Muscle of back (tissue), 13 donors: ENCODE measurements at places on chromosomes 16 and 17.

DNA sequence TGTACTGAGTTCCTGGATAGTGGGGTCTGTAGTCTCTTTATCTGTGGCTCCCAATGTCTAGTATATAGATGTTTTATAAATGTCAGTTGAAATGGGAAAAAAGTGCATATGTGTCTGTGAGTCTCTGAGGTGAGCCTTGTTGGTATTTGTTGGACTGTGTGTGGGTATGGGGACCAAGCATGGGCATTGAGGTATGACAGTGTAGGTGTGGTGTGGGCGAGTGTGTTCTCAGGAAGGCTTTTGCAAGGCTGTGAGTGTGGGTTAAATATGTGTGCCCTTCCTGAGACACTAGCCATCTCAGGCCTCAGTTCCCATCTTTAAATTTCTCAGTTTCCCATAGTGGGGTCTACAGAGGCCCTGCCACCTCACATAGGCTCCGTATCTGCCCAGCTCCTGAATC, 440.2 kb upstream of the CCL2 start:
- no peak for DNase-seq

DNA sequence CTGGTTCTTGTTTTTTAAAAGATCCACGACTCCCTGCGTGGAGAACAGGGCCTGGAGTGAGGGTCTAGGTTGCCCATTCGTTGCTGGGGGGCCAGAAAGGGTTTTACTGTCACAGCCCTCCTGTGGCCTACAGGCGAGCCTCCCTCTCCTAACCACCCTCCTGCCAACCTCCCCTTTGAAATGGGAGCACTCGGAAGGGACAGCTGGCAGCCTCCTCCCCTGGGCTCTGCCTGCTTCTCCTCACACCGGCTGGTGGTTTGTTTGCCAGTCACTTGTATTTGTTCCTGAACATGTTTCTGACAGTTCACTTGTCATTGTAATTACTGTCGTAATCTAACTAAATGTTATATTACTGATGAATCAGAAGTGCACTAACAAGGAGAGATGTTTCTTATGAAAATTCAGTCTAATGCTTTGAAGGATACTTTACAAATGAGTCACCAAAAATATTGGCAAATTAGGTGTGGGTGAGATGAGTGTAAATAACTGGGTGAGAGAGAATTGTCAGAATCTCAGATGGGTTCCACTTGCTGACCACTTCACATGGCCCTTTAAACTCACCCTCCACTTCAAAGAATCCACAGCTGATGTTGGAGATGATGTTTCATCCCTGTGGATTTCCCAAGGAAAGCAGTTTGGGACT, 2.7 kb upstream of the SPPL2C start:
- DNase-seq, result no peak

DNA sequence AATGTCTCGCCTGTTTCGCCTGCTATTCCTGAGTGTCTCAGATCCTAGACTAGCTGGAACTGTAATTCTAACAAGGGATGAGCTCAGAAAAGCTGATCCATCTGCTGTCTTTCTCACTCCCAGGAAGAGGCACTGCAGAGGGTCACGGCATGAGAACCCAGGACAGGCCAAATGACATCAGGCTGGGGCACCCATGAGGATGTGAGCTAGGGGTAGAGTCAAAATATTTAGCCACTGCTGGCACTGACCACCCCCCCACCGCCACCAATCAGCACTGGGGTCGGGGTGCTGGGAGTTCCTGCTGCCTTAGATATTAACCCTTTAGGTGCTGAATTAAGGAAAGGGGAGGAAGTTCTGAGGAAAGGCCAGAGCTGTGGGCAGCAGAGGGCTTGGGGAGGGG, 112.4 kb downstream of the IRX3 start:
- DNase-seq, result peak; percentile 52

DNA sequence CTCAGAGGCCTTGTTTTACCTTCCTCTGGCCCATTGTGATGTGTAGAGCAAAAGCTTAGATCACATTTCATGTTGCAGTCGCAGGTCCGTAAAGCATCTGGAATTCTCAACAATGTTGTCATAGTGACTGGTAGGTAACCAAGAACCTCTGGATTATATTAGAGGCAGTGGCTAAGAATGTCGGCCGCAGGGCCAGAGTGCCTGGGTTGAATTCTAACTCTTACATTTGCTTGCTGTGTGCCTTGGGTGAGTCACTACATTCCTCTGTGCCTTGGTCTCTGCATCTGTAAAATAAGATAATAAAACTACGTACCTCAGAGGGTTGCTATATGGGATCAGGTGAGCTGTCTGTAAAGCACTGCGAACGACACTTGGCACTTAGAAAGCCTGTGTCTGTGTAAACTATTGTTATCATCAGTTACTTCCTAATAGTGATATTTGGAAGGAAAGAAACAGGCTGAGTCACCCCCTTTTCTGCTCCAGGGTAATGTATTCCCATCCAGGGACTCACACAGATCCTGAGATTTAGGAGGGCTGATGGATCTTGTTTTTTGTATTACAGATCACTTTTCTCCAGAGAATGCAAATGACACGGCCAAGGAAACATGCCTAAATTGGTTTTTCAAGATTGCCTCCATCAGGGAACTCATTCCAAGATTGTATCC, 52.2 kb downstream of the VPS35L start:
- peak; percentile 51 for DNase-seq

GRCh38 chr17:3771140-3771539, 29.8 kb downstream of the ITGAE start:
- no peak for DNase-seq

- no peak for DNase-seq
These were observed 8.5 kb downstream of the ZFPM1 start for GRCh38 chr16:88461331-88462269.
